ENCODE measurements at places on chromosomes 4 and X.

GRCh38 chr4:101527188-101527587, 179.9 kb upstream of the PPP3CA start:
- no peak for DNase-seq

DNA sequence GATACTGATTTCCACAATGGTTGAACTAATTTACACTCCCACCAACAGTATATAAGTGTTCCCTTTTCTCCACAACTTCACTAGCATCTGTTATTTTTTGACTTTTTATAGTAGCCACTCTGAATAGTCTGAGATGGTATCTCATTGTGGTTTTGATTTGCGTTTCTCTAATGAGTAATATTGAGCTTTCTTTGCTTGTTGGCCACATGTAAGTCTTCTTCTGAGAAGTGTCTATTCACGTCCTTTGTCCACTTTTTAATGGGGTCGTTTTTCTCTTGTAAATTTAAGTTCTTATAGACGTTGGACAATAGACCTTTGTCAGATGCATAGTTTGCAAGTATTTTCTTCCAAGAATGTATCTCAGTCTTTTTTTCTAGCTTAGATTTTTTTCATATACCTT, 10.0 kb downstream of the FBXW7 start:
- DNase-seq: no peak

GRCh38 chrX:123085311-123085940, 98.7 kb upstream of the GRIA3 start:
- DNase-seq: no peak

- DNase-seq: no peak
These were observed 960 bp downstream of the TRPC3 start for GRCh38 chr4:121950680-121951520.

- no peak for DNase-seq
These were observed 250.9 kb upstream of the RPS6KA3 start for GRCh38 chrX:20517565-20517964.

- no peak for DNase-seq
These were observed at the start of gene SOD3 for GRCh38 chr4:24794916-24795665. Gene SOD3, plus strand, starts transcription at chr4:24795573. Its CDS starts 3,949 bp downstream, at chr4:24799522.

GRCh38 chr4:28310926-28311325, 1450.3 kb downstream of the STIM2 start:
- DNase-seq: no peak

DNA sequence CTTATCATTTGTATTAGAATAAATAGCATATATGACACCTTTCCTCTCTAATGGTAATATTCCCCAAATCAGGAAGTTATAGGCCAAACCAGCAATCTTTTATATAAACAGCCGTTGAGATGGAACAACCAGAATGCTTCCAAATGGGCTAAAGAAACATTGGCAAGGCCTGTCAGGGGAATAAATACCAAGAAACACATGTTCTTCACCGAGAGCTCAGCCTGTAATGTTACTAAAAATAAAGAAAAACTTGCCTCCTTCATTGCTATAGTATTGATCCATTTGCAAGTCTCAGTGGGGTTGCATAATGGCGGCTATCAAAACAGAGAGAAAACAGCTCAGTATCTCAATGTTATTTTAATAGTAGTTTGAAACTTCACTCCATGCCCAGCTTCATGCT, 104.9 kb downstream of the FAM13A start:
- DNase-seq: no peak

DNA sequence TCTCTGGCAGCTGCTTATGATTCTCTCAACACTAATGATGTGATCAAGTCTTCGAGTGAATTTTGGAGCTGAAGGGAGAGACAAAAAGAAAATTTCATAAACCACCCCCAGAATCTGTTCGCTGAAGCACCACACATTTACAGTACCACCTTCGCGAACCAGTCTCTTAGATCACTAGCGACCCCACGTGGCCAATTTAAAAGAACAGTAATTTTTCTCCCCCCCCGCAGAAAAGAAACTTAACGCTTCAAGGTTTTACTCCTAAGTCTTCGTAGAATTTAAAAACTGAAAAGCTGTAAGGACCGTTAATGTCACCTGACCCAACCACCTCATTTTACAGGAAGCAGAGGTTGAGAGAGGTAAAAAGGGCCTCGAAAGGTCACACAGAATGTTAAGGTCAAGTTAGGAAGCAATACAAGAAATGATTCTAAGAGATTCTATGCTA, 187.5 kb downstream of the QDPR start:
- DNase-seq: no peak

- no peak for DNase-seq
These were observed 255.9 kb downstream of the ADAMTS3 start for GRCh38 chr4:72313121-72313520.

GRCh38 chr4:1714303-1715001, 2.3 kb upstream of the SLBP start:
- no peak for DNase-seq

GRCh38 chr4:153367092-153367491, 22.6 kb downstream of the MND1 start:
- DNase-seq: no peak

- no peak for DNase-seq
These were observed 2.6 kb upstream of the VSIG4 start for GRCh38 chrX:66042307-66043077.

DNA sequence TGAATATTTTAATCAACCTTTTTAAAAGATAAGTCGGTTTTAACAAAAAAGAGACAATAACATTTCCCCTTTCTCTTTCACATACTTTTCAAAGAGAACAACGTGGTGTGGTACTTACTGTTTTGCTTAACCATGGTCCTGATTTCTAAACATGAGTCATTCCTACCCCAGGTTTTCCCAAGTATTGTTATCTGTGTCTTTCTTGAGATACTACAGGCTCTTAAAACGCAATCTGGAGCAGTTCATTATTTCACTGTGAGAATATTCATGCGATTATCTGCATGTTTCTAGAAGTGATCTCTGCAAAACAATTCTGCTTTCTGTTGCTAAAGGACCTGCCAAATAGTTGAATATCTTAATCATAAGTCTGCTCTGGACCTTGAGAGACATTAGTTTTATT, 127.3 kb downstream of the TENM3 start:
- no peak for DNase-seq

DNA sequence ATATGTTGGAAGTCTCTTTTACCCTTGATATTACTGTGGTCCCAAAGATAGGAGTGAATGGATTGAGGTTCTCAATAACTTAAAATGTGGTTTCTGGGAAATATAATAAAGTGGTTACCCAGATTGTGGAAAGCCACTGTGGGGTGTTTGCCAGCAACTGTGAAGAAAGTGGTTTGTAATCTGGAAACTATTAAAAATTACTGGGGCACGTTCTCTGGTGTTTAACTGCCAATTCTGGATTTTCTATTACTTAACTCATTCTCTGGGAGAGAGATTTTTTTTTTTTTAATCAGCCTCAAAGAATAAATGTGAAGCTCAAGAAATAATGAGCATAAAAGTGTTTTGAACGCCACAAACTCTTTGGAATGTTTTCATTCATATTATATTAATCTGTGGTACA, 4.9 kb upstream of the CXCL6 start:
- no peak for DNase-seq

Data from GF-D8 (cell line).